ENCODE measurements at places on chromosomes 1 and 21. TPM values are rescaled to one million over a fixed set of nuclear protein-coding genes. Genes with fewer than 3 reads are reported as not detected.

URB2 gene
- total RNA-seq, result 11.4 TPM

C1orf122 gene
- total RNA-seq, result 205 TPM

NBPF6 gene
- not detected for total RNA-seq

LINGO4 gene
- under 0.01 TPM for total RNA-seq

NBPF4 gene
- total RNA-seq, result not detected

KCNA2 gene
- not detected for total RNA-seq

GPR37L1 gene
- total RNA-seq, result not detected

SNX7 gene
- total RNA-seq, result 35.2 TPM

PGBD5 gene
- total RNA-seq, result 0.11 TPM

B3GALT2 gene
- total RNA-seq, result under 0.01 TPM

OR10Z1 gene
- total RNA-seq, result 0.22 TPM

CHRNB2 gene
- under 0.01 TPM for total RNA-seq

ALPL gene
- 4.2 TPM for total RNA-seq

ACTL8 gene
- total RNA-seq, result 0.12 TPM

OR2G2 gene
- not detected for total RNA-seq

SYPL2 gene
- 0.75 TPM for total RNA-seq

FBXO28 gene
- total RNA-seq, result 28.1 TPM

TTC13 gene
- total RNA-seq, result 17.9 TPM

OR6N1 gene
- not detected for total RNA-seq

B3GALT5 gene
- 1.1 TPM for total RNA-seq

SNAPIN gene
- 58.9 TPM for total RNA-seq

LCE2B gene
- total RNA-seq, result not detected

FNDC10 gene
- total RNA-seq, result 0.77 TPM

OR2T33 gene
- not detected for total RNA-seq

FAM163A gene
- not detected for total RNA-seq

RNU1-1 gene
- under 0.01 TPM for total RNA-seq

NEGR1 gene
- total RNA-seq, result 22.5 TPM
